ENCODE measurements at places on chromosomes 7 and 10. TPM values are rescaled to one million over a fixed set of nuclear protein-coding genes. Genes with fewer than 3 reads are reported as not detected.

- no peak for DNase-seq
These were observed 72.9 kb downstream of the ATE1 start for GRCh38 chr10:121854809-121855445.

SOSTDC1 gene
- 0.05 TPM for total RNA-seq

GRCh38 chr7:8051373-8051772 lies 82.8 kb downstream of the GLCCI1 start:
- DNase-seq, result no peak

DNA sequence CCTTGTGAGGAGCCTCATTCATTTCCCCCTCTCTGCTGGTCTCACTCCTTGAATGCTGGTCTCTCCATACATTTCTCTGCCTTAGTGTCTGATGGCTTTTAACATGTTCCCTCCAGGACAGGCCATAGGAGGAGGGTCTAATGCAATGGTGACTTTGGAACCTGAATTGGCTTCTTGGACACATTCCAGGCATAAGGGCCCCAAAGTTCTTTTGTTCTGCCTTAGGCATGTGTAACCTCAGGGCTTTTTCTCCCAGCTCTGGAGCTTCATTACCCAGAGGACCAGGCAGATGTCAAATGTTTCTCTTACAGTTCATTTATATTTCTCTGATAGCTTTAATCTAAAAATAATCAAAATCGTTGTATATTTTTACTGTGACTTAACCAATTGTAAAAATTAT lies 162.6 kb downstream of the SDK1 start:
- DNase-seq, result no peak

TBX20 gene
- total RNA-seq, result not detected

CUL1 gene
- total RNA-seq, result 71.1 TPM

AMZ1 gene
- total RNA-seq, result under 0.01 TPM

DNA sequence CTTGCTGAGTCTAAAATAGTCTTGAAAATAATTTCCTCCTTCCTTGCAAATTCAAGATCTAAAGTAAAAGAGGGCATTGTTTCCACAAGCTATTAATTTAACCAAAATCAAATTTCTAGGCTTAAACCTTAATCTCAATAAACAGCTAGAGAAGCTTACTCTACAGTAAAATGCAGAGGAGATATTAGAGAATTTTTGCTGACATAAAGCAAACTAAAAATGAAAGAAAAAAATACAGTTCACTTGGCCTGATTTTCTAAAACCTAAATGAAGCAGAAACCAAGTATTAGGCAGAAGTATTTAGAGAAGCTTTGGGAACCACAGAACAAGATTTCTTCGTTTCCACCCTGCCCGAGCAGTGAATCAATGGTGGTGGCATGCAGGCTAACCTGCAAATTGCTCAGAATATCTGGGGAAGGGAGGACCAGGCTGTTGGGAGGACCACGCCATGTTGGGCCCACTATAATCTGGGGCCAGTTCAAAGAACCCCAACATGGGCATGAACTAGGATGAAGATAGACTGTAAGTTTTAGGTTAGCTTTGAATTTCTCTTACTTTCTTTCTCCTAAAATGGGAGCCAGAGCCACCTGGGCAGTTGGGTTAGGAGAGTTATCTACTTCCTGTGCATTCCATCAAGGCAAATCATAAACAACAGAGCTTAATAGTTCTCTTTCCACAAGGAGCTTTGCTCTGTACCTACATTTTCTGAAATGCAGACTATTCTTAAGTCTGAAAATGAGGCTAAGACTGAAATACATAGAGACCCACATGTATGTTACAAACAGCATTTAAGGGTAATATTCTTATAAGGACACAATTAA lies 4.1 kb downstream of the LAMB1 start:
- DNase-seq, result peak; percentile 44

- no peak for DNase-seq
These were observed 17.4 kb downstream of the TRIM8 start for GRCh38 chr10:102661658-102662028.

- DNase-seq, result peak; percentile 56
These were observed 570 bp downstream of the TBC1D12 start for GRCh38 chr10:94402843-94403379.

DNA sequence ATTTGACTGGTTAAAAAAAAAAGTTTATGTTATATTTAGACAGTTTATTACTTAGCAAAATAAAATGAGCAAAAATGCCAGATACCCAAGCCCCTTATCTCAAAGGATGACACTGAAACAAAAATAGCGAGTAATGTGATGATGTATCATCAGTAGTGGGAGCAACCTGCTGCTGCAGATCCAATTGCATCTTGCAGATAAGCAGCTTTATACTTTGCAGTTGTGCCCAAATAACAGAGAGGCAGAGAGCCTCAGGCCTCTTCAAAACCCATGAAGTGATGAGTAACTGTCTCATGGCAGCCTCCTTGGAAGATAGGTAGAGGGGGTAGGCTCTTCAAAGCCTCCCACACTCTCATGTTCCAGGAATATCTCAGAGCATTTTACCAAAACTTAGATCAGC lies 468.2 kb upstream of the LRRTM3 start:
- no peak for DNase-seq

IQUB gene
- total RNA-seq, result 0.34 TPM

DNA sequence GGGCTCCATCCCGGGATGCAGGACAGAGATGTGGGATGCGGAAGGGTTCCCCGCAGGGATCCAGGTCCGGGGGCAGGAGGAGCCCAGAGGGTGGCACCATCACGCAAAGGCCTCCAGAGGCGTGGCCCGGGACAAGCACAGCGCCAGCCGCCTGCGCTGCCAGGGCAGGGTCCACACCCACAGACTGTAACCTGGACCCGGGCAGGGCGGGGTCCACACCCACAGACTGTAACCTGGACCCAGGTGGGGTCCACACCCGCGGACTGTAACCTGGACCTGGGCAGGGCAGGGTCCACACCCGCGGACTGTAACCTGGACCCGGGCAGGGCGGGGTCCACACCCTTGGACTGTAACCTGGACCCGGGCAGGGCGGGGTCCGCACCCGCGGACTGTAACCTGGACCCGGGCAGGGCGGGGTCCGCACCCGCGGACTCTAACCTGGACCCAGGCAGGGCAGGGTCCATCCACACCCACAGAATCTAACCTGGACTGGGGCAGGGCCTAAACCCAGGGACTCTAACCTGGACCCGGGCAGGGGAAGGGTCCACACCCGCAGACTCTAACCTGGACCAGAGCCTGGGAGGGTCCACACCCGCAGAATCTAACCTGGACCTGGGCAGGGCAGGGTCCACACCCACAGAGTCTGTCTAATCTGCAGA lies 37.5 kb upstream of the SUN1 start:
- DNase-seq, result no peak

ZNF248 gene
- total RNA-seq, result 5.2 TPM

Measured in dermis blood vessel endothelial cell (primary cell).